ENCODE measurements at places on chromosomes 11 and 22.

DNA sequence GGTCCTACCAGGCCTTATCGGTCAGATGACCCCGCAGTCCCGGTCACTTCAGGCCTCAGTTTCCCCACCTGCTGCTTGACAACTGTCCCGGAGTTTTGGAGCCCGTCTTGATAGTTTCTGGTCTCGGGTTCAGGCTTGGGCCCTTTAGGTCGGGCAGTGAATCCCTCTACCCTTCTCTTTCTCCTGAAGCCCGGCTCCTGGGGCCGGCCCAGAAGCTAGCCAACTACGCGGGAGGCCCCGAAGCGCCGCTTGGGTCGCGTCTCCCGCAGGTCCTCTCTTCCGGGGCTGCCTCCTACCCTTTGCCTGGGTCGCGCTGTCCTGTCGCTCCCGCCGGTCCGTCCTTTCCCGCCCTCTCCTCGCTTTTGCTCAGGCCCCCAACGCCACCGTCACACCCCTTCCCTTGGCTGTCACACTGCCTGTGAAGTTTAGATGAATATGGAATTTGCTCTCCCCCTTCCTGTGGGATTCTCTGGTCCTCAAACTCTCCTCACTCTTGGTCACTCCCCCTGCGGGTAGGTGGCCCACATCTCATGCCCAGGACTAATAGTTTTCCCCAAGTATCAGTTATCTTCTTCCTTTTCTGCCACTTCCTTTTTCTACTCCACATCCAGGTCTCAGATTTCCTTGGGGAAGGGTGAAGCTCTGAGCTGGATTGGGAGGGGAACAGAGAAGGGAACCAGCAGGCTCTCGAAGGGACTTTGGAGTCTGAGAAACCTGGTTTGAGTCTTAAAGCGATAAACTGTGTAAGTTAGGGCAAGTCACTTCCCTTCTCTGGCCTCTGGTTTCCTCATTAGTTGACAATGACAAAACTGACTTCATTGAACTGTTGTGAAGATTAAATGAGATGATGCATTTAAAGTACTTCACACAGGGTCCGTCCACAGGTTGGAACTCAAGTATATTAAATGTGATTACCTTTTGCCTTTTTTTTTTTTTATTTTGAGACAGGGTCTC lies 790 bp downstream of the RAB1B start:
- peak; percentile 36 for DNase-seq

GRCh38 chr11:72683782-72684200 lies 9.6 kb upstream of the PDE2A start:
- peak; percentile 79 for DNase-seq

GRCh38 chr11:118900535-118901384 lies 17.1 kb downstream of the CXCR5 start:
- DNase-seq, result no peak

DNA sequence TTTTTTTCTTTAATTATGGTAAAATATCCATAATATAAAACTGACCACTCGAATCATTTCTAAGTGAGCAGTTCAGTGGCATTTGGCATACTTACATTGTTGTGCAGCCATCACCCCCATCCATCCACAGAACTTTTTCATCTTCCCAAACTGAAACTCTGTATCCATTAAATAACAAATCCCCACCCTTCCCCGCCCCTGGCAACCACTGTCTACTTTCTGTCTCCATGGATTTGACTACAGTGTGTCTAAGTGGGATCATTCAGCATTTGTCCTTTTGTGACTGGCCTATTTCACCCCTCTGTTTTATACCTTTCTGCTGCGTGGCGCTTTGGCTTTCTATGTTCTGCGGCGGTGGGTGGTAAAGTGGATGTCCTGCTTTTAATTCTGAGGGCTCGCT lies 49.1 kb downstream of the RTN4R start:
- DNase-seq, result no peak

DNA sequence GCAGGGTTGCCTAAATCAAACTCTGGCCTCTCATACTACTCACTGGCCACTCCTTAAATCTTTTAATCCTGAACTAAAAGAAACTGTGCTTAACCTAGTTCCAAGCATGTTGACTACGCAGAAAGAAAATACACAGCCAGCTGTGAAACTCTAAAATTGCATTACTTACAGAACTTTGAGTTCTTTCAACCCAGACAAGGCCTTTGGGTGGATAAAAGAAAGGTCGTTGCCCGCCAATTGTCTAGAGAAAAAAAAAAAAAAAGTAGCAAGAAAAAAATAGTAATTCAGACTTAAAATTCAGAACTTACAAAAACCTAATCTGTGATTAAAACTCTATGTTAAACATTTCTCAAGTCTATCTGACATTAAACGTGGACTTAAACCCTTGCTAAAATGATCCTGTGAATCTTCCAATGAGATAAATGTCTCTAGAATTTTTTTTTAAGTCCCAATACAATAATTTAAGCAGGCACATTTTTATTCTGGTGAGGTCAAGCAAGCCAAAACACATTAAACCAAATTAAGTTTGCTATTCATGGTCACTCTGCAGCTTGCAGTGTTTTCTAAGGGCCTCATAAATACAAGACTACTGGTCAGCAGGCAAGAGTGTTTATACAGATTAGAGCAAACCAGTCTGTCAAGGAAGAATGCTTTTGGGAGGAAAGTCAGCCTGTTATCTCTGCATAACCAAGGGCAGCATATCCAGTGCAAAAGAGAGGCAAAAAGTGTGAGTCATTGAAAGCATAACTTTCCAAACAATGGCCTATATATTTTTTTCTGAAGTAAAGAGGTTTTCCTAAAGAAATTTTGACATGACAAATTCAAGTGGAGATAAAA lies 29.5 kb upstream of the CCDC34 start:
- no peak for DNase-seq

- no peak for DNase-seq
Measured at GRCh38 chr22:35470903-35471321, 69.7 kb upstream of the RASD2 start.

GRCh38 chr11:16958833-16959232 lies 55.4 kb downstream of the PLEKHA7 start:
- DNase-seq, result no peak

DNA sequence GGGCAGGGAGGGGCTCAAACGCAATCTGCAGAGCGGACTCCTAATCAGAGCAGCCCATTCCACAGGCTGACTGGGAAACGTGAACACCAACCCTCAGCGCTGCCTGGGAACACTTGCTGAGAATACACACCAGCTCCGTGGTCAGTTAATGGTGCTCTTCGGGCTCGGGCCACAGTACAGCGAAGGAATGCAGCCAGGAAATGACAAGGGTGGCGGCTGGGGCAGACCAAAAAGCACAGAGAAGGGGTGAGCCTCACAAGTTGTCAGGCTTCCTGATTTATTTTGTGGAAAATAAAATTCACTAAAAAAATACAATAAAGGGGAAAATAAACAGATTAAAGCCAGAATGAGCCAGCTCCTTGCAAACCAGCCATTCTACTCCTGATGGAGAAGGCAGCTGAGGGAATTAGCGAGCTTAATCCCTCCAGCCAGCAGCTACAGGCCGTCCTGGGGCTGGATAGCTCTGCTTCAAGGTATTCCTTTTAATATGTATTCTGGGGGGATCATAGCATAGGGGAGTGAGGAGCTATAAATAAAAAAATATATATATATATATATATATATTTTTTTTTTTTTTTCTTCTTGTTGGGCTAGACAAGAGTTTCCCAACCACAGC lies 165.5 kb upstream of the NTM start:
- no peak for DNase-seq

DNA sequence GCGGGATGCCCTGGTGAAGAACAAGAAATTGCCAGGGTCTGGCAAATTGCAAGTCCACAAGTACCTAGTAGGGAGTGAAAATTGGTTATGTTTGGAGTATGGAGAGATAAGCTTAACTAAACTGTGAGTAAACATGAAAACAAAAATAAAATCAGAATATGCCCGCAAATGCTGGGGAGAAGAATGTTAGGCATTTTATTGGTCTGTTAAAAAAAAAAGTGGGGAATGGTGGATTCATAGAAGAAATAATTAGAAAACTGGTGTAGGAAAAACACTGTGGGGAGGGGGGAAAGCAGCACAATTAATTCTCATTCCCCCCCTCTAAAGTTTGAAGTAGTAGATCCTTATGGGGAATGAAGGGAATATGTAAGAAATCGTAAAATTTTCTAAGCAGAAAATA lies 40.6 kb upstream of the HSD17B12 start:
- DNase-seq, result no peak

- DNase-seq, result no peak
Measured at GRCh38 chr11:132937016-132937415, 595.3 kb downstream of the OPCML start.

- DNase-seq, result no peak
Measured at GRCh38 chr11:65357856-65358356, 3.4 kb downstream of the TIGD3 start.

- no peak for DNase-seq
Measured at GRCh38 chr22:46571642-46572250, 34.3 kb upstream of the CELSR1 start.

Data from activated CD4-positive, alpha-beta T cell treated with anti-CD3 and anti-CD28 coated beads, Interleukin-2, amount 50 U/mL, for 48 hours (primary cell).